ENCODE measurements at places on chromosomes 12 and 14.

DNA sequence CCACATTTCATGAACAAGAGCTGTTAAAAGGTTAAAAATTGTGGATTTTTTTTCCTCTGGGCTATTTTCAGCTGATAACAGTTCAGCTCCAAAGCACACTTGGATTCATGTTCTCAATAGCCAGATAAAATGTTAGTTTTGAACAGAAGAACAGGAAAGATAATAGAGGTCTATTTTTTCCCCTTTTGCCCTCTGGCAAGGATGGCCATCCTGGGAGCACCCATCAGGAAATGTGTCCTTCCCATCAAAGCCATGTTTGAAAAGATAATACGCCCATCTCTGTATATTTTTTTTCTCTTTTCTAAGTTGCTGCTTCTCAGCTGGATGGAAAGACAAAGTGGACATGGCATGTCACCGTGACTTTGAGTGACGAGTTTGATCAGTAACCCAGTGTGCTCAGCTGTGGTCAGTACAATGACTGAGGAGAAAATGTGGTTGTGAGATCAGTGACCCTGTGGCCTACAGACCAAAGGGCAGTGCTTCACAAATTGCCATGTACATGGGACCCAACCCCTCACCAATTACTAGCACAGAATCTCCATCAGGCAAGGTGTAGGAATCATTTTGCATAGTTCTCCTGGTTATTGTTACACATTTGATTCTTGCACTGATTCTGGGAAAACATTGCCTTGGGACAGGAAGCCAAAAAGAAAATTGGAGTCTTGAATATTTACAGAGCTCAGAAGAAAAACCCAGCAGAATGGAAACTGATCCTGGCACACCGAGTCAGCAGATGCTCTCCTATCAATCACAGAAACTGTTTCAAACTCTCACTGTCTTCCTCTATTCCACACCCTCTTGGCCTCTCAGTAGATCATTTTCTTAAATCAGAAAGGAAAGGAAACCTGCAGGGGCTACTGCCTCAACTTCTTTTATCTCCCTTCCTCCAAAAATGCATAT is 64.3 kb downstream of the ANO6 start:
- DNase-seq: no peak

GRCh38 chr14:104705340-104706047 is 16.1 kb downstream of the INF2 start:
- DNase-seq: no peak

- no peak for DNase-seq
Observed at GRCh38 chr12:111467092-111467856, 61.6 kb downstream of the SH2B3 start.

- DNase-seq: no peak
Observed at GRCh38 chr12:11863988-11864387, 206.8 kb upstream of the BCL2L14 start.

DNA sequence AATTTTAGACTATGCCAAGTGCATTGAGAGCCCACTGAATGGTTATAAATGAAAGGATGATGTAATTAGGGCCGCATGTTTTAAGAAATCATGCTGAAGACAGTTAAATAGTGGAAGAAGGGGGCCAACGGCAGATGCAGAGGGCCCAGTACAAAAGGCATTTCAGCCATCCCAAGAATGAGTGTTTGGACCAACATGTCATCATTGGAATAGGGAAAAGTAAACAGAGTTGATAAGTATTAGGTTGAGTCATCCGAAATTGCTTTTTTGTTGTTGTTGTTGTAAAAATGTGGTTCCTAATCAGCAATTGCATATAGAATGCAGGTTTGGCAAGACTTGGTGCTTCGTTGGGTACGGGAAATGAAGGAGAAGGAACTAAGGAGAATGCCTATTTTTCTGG is 29.5 kb downstream of the BMP4 start:
- DNase-seq: no peak

GRCh38 chr12:94977766-94978468 is 25.6 kb downstream of the NDUFA12 start:
- no peak for DNase-seq

DNA sequence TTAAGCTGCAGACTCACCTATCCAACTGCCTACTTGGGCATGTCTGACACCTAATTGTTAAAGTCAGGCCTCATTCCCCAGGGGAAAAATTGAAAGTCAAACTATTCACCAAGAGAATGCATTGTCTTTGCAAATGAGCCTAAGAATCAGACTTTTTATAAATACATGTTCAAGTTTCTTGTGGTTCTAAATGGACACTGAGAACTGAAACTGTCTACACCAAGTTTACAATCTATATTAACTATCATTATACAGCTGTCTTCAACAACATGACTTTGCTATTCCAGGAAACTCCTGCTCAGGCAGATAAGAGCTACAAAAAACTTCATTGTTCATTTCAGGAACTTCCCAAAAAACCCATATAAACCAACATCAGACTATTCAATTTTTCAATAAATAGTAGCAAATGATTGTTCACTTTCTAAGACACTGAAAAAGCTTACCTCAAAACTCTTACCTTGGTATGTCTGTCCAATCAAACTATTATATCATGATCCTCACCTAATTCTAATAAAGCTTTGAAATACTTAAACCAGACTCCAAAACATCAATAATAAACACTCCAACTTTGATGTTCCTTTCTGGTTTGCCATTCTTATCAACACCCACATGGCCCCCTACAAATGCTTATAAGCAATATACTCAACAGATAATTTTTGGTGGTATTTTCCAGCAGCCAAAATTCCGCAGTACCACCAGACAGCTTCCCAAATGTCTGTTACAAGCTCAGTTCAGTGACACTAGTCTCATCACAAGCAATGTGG is 24.2 kb downstream of the CDK17 start:
- DNase-seq: no peak

DNA sequence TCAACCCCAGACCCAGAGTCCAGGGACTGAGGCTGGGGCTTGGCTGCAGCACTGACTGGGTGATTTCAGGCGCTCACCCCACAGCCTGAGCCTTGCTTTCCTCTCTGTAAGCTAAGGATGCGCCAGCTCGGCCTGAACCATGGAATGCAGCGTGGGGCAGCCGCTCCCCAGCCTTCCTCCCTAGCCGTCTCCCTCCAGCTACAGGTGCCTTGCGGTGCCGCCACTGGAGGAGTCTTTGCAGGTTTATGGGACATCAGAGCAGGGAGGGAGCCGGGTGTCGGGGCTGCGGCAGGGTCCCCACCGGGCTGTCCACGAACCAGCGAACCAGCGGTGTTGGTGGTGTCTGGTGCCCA is 19.4 kb downstream of the PPP2R5C start:
- no peak for DNase-seq

DNA sequence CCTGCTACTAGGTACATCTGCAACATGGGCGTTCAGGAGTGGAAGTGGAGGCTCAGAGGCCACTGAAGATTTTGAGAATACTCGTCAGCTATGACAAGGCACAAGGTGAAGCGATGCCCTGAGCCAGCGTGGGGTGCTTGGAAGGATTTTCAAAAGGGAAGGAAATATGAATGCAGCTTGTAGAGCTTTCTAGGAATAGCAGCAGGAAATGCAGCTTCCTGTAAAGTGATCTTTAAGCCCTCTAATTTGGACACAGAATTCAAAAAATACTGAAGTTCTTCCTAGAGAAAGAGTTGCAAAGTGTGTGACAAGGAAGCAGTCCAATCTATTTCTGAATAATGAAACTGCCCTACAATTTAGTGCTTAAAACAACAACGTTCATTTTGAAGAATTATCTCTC is 13.2 kb upstream of the C1S start:
- DNase-seq: no peak

- DNase-seq: no peak
Observed at GRCh38 chr14:96512602-96513397, 10.6 kb downstream of the PAPOLA start.

- peak; percentile 85 for DNase-seq
Observed at GRCh38 chr14:24430143-24430681, 458 bp downstream of the KHNYN start.

GRCh38 chr12:49568442-49569162 is 660 bp upstream of the MCRS1 start:
- DNase-seq: no peak

DNA sequence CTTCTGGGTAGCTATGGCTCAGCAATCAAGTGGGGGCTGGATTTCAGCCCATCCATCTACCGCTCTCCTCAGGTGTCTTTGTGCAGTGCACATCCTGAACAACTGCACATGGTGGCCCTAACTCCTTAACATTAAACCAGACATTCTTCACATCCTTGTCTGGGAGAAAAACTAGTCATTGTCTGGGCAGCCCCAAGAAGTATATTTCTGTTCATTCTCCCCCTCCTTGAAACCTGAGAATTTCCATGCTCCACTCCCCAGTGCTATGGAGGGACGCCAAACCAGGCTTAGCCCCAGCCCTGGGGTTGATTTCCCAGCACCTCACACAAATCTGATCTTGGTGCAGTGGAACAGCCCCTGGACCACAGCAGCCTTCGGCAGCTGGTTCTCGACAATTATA is 13.4 kb downstream of the MYL2 start:
- no peak for DNase-seq

- DNase-seq: no peak
Observed at GRCh38 chr12:92464911-92465310, 237.9 kb upstream of the PLEKHG7 start.

- no peak for DNase-seq
Observed at GRCh38 chr14:103006106-103006505, 51.2 kb downstream of the CDC42BPB start.

DNA sequence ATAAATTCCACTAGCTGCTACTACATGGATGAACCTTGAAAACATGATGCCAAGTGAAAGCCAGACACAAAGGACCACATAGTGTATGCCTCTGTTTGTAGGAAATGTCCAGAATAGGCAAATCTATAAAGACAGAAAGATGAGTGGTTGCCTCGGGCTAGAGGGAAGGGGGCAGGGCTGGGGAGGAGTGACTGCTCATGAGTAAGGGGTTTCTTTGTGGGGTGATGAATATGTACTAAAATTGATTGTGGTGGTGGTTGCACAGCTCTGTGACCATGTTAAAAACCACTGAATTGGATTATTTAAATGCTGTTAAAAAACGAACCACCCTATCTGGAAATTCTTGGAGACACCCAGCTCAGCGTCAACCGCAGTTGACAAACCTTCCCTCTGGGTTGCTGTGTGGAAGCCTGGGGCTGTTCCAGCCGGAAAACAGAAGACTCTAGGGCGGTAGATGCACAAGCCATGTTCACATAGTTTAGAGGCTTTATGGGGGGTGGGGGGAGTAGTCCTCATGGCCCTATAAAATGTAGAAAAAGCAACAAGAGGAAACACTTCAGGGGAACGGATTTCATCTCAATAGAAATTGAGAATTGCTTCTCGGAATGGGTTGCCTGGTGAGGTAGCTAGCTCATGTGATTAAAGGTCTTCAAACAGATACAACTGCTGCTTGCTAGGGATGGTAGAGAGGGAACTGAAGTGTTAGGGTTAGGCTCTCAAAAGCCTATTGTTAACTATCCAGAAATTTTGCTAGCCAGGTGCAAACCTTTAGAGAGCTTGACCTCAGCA is 29.4 kb downstream of the RIN3 start:
- no peak for DNase-seq

- no peak for DNase-seq
Observed at GRCh38 chr12:90166671-90167070, 458.0 kb upstream of the ATP2B1 start.

GRCh38 chr12:1367331-1368291 is 226.8 kb downstream of the FBXL14 start:
- no peak for DNase-seq

DNA sequence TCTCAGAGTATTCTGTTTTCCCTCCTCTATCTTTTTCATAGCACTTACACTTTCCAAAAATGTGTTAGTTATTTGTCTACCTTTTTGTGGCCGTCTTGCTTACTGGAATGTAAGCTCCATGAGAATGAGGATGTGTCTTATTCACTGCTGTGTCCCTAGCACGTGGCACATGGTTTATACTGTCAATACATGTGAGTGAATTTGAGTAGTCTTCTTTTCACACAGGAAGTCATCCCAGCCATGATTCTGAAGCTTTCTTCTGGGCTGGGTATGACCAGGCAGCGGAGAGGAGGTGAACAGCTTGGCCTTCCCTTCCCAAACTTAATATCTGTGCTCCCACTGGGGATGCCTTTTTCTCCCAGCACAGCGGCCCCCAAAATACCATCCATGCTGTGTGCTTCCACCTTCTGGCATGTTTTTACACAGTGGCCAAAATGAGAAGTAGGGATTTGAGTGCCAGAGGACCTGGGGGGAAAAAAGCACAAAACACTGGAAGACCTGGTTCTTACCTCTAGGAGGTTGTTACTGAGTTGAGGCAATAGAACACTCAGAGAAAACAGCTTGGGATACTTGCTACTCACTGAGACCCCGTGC is 10.3 kb downstream of the PLEKHG3 start:
- no peak for DNase-seq

DNA sequence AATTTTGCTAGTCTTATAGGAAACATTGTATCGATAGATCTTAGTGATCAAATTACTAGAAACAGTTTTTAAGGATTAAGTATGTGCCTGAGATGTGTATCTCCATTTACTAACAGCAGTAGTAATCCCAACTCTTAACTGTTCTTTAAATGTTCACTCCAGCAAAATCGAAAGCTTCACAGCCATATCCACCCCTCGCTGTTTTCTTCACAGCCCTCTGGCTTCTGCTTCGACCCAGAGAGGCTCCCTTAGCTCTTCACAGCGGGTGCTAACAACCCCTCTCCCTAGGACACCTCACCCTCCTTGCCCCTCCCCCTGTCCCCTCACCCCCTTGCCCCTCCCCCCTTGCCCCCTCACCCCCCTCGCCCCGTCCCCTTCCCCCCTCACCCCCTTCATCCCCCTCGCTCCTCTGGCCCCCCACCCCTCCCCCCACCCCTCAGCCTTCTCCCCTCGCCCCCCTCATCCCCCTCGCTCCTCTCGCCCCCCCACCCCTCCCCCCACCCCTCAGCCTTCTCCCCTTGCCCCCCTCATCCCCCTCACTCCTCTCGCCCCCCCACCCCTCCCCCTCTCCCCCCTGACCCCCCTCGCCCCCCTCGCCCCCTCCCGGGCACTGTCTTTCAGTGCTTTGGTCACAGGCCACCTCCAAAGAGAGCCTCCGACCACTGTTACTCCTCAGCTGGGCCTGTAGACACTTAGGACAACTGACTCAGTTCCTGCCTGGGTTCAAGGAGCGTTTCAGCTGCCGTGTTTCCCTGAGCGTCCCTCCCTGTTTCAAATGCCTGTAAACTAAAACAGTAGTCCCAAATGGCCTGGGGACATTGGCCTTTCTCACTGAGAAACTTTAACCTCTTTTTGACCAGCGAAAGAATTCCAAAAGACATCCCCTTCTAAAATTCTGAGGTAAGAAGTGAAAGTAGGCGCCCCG is 46.0 kb upstream of the DYNC1H1 start:
- no peak for DNase-seq

- no peak for DNase-seq
Observed at GRCh38 chr14:22407033-22407432, 182.0 kb downstream of the DAD1 start.

Data from HuH-7.5 (cell line).